Osteoblast (primary cell): ENCODE measurements at places on chromosomes 3 and 15.

DNA sequence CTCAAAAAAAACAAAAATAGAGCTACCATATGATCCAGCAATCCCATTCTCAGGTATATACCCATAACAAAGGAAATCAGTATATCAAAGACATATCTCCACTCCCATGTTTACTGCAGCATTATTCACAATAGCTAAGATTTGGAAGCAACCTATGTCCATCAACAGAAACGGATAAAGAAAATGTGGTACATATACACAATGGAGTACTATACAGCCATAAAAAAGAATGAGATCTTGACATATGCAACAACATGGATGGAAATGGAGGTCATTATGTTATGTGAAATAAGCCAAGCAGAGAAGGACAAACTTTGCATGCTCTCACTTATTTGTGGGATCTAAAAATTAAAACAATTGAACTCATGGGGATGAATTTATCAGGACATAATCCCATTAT, 19.6 kb downstream of the PEAK1 start:
- peaks cover 24% of the 10 kb centered on the region for H3K4me1 ChIP-seq
- no peak overlapping the region for H3K27ac ChIP-seq
- no peaks in the 10 kb centered on the region for H3K36me3 ChIP-seq
- no peak overlapping the region for H3K4me3 ChIP-seq

DNA sequence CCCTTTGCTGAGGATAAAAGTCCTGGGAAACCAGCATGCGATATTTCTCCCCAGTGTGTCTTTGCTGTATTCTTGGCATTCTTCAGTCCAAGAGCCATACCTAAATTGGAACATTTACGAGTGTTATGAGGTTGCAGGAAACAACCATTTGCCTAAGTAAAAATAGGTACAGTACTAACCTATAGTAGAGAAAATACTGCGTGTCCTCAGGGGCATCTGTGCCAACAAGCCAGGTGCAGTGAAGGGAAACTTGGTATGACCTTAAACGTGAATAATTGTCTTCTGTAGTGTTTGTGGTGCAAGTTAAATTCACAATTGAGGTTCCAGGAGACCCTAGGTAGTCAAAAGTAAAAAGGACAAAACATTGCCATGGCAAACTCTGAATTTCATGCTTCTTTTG, 12.2 kb downstream of the IL5RA start:
- no peak overlapping the region for H3K27ac ChIP-seq
- H3K27me3 ChIP-seq, result no peaks in the 10 kb centered on the region
- H3K4me1 ChIP-seq, result no peaks in the 10 kb centered on the region
- DNase-seq, result no peak

DNA sequence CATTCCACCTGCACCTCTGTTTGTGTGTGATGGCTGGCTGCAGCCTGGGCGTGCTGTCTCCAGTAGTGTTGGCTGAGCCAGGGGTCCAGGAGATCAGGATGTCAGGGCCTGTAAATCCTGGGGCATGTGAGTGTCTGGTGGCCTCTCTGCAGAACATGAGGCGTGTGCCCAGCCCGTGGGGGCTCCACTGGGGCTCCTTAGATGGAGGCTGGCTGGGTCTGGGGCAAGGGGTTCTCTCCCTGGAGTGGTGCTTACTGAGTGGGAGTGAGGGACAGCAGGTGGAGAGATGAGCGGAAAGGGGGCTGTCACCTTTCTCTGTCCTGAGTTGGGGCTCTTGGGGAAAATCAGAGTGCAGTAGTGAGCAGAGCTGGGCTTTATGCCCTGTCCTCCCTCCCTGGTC, 152.2 kb downstream of the CHDH start:
- no peak overlapping the region for H3K27ac ChIP-seq
- no peaks in the 10 kb centered on the region for H3K4me1 ChIP-seq
- H3K4me3 ChIP-seq, result no peak overlapping the region
- peaks cover 2% of the 10 kb centered on the region for H3K27me3 ChIP-seq

- no peak overlapping the region for H3K4me3 ChIP-seq
- no peaks in the 10 kb centered on the region for H3K36me3 ChIP-seq
- no peak for DNase-seq
Observed at GRCh38 chr3:50428007-50428633, 68.8 kb upstream of the TMEM115 start.

DNA sequence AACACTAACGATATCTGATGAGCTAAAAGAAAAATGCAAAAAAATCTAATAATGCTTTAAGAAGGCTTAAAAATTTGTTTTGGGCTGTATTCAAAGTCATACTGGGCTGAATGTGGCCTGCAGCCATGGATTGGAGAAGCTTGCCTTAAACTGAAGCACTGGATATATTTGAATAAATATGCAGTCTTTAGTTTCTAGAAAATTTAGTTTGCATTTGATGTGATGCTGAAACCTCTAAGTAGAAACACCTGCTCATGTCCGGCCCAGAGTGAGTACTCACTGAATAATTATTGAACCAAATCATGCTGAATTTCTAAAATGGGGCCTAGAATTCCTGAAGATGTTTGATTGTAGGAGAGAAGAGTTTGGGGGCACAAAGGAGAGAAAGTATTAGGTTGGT, 43.9 kb downstream of the ABHD5 start:
- H3K27me3 ChIP-seq, result no peaks in the 10 kb centered on the region
- H3K27ac ChIP-seq, result no peak overlapping the region
- no peak for DNase-seq
- H3K36me3 ChIP-seq, result no peaks in the 10 kb centered on the region
- peaks cover 36% of the 10 kb centered on the region for H3K4me1 ChIP-seq
- no peak overlapping the region for H3K4me3 ChIP-seq

DNA sequence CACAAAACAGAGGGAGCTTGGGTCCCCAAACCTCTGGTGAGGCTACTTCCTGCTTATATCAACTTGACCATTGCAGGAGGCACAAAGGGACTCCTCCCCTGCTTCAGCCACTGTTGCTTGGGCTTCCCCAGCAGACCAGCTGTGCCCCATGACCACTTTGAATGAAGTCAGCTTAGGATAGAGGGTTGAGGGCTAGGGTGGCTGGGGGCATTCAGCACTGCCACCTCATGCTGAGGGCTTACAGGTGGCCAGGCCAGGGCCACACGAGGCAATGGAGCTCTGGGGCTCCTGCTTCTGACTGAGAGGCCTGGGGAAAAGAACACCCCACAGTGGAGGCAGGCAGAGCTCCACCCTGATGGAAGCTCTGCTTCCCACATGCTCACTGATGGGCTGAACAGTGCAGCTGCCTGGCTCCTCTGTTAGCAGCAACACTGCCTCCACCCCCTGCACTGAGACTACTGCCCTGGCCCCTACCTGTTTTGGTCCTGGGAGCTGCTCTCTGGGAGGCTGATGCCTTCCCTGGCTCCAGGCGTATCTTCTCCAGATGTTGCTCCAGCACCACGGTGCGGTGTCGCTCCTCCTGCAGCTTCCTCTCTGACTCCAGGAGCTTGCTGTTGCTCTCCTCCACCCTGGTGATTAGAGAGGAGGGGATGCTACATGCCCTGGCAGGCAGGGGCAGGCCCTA, 10.2 kb upstream of the HHATL start:
- DNase-seq, result no peak
- H3K36me3 ChIP-seq, result no peaks in the 10 kb centered on the region
- no peaks in the 10 kb centered on the region for H3K4me1 ChIP-seq
- no peak overlapping the region for H3K27ac ChIP-seq
- no peak overlapping the region for H3K4me3 ChIP-seq
- H3K27me3 ChIP-seq, result peaks cover 23% of the 10 kb centered on the region

DNA sequence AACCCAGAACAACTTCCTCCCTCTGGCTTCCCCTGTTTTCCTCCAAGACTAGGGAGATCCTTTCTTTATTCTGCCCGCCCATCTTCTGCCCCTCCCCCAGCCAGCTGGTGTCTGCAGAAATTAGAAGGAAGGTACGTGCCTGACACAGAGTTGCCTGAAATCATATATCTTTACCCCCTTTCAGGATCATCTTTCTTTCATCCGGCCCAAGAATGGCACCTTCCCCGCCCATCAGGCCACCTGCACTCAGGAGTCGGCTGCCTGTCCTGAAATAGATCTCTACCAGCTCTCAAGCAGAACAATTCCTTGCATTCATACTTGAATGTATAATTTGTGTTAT, 133.7 kb downstream of the VGLL4 start:
- peaks cover 2% of the 10 kb centered on the region for H3K36me3 ChIP-seq
- DNase-seq, result peak; percentile 85
- H3K27me3 ChIP-seq, result no peaks in the 10 kb centered on the region
- peak overlapping the region; percentile 31 for H3K4me3 ChIP-seq
- peaks cover 46% of the 10 kb centered on the region for H3K4me1 ChIP-seq
- peak overlapping the region; percentile 95 for H3K27ac ChIP-seq

- H3K27ac ChIP-seq, result no peak overlapping the region
- H3K4me1 ChIP-seq, result peaks cover 5% of the 10 kb centered on the region
- H3K4me3 ChIP-seq, result no peak overlapping the region
Observed at GRCh38 chr3:41118461-41119390, 80.6 kb upstream of the CTNNB1 start.

DNA sequence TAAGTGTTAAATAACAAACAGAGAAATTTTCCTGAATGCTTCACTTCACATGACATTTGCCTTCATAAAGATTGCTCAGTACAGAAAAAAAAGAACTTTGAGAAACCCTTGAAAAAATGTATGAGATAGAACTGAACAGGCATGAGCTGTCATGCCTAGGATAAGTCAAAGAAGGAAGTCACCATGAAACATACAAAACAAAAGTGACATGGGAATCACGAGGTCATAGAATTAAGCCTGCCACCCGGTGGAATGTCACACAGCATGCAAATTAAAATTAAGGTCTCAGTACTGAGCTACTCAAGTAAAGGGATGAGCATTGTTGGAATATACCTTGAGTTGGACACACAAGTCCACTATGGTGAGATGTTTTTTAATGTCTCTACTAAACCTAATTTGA, 652.5 kb upstream of the NECTIN3 start:
- H3K4me1 ChIP-seq, result peaks cover 32% of the 10 kb centered on the region
- no peak for DNase-seq
- no peaks in the 10 kb centered on the region for H3K27me3 ChIP-seq
- H3K27ac ChIP-seq, result peak overlapping the region; percentile 77
- H3K36me3 ChIP-seq, result no peaks in the 10 kb centered on the region

- H3K4me3 ChIP-seq, result no peak overlapping the region
- H3K27ac ChIP-seq, result no peak overlapping the region
- DNase-seq, result no peak
- no peaks in the 10 kb centered on the region for H3K36me3 ChIP-seq
- no peaks in the 10 kb centered on the region for H3K27me3 ChIP-seq
Observed at GRCh38 chr3:107458871-107459270, 63.9 kb upstream of the BBX start.

DNA sequence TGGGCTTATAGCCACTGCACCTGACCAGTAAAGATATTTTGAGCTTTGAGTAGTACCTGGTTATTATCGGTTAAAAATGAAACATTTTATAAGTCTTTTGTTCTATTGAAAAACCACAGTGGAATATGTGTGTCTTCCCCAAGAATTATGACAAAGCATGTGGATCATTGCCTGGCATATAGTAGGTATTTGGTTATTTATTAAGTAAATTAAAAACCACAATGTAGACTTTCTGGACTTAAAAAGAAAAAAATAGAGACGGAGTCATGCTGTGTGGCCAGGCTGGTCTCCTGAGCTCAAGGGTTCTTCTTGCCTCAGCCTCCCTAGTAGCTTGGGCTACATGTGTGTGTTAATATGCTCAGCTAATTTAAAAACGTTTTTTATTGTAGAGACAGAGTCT, 43.5 kb downstream of the UBE2E2 start:
- H3K4me1 ChIP-seq, result peaks cover 7% of the 10 kb centered on the region
- no peak overlapping the region for H3K27ac ChIP-seq
- no peak overlapping the region for H3K4me3 ChIP-seq
- no peaks in the 10 kb centered on the region for H3K27me3 ChIP-seq
- no peaks in the 10 kb centered on the region for H3K36me3 ChIP-seq

DNA sequence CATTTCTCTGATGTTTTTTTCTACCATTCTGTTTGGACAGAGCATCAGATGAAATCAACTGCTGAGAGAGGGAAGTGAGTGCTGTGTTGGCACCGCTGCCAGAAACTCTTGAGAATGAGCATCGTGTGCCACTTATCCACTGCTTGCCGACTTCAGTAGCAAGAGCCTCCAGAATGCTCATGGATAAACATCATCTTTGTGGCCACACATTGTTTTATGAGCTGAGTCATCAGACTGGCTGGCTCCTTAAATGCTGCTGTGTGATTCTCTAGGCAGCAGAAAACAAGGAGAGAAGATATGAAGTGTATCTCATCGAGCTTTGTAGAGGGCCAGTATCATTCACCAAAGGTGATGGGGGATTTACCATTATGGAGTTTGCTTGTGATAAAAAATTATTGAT, 3.4 kb upstream of the DOCK3 start:
- H3K27me3 ChIP-seq, result peaks cover 37% of the 10 kb centered on the region
- no peaks in the 10 kb centered on the region for H3K36me3 ChIP-seq
- peaks cover 19% of the 10 kb centered on the region for H3K4me1 ChIP-seq
- DNase-seq, result peak; percentile 97
- no peak overlapping the region for H3K27ac ChIP-seq
- no peak overlapping the region for H3K4me3 ChIP-seq

GRCh38 chr3:128804017-128804810, 75.2 kb upstream of the ACAD9 start:
- H3K36me3 ChIP-seq, result peaks cover 52% of the 10 kb centered on the region
- peak overlapping the region; percentile 40 for H3K27ac ChIP-seq
- H3K27me3 ChIP-seq, result no peaks in the 10 kb centered on the region
- DNase-seq, result no peak
- peak overlapping the region; percentile 43 for H3K4me3 ChIP-seq

DNA sequence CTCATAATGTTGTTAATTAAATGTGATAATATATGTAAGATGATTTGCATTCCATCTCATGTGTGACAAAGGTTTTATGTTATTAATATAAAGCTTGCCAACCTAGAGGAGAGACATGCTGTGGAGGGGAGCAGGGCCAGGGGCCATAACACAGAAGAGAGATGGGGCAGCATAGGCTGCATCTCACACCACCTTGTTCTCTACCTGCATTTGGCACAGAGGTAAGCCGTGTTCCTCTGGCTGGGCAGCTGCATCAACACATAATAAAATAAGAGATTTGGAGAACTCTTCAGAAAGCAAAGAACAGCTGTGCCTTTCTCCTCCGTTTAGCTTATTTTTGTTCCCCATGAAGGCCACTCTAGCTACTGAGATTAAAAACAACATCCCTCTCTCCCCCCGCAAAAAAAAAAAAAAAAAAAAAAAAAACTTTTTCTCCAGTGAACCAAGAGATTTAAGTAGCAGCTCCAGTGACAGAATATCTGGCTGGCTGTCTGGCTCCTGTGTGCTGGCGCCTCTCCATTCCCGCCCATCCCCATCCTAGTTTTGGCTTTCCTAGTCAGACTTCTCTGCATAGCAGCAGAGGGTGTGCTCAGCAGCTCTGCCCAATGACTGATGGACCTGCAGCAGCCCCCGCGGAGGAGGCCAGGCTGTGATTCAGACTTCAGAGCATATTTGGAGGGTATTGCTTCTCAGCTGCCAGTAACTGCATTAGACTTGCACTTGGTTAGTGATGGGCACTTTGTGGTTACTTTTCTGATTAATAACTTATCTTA, 52.2 kb upstream of the STXBP5L start:
- H3K4me3 ChIP-seq, result no peak overlapping the region
- H3K4me1 ChIP-seq, result peaks cover 14% of the 10 kb centered on the region
- H3K27ac ChIP-seq, result no peak overlapping the region
- no peaks in the 10 kb centered on the region for H3K27me3 ChIP-seq

DNA sequence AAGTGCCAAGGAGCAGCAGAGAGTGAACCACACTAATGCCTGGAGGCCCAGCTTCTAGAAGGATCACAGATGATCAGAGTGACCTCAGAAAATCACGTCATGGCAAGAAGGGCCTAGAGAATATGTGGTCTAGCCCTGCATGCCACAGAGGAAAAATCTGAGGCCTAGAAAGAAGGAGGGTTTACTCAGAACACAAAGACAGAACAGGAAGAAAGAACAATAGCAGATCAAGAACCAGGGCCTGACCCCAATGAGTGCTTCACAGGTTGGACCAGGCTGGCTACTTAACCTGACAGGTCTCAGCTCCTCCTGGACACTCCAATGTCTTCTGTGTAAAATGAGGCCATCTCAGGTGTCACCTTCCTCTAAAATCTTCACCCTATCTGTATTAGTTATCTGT, 14.2 kb downstream of the RAB6B start:
- DNase-seq, result no peak
- H3K27me3 ChIP-seq, result peaks cover 11% of the 10 kb centered on the region
- no peak overlapping the region for H3K4me3 ChIP-seq
